ENCODE measurements at places on chromosomes 3 and 15.

- no peak for DNase-seq
Measured at GRCh38 chr3:120683213-120683612, 1.2 kb upstream of the HGD start.

- DNase-seq, result no peak
Measured at GRCh38 chr15:63763476-63764123, 70.1 kb downstream of the HERC1 start.

DNA sequence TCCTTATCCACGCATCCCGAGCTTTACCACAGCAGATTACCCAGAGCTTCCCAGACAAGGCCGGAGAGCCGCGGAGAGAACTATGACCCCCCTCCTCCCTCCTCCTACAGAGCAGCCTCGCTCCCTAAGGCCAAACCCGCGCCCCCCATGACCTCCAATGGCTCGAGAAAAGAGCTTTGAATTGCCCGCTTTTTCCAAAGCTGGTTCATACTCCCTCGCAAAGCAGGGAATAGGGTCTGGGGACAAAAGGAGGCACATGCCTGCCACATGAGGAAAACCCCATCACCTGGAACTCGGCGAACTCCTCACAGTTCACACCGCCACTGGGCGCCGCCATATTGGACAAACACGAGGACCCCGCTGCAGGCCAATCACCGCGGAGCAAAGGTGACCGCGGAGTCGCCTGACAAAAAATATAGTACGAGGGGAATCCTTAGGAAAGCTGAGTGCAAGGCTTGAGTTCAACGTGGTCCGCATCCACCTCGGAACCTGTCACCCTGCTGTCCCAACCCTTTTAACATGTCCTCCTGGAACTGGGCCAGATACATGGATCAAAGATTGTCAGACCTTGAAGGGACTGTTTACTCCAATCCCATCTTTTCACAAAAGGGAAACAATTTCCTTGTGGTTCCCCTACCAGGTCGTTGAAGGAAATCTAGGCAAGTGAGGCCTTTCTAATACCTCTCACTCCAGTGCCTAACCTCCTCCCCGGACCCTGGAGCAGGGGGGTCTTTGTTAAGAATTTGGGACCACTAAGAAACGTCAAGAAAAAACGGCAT lies at the start of gene MIX23:
Gene MIX23 (minus strand): TSS at position 344 of the 779 bp plus-strand sequence. CDS start 7 bp downstream, at position 337.
- DNase-seq, result peak; percentile 89

GRCh38 chr15:77495838-77496596 lies 75.3 kb downstream of the HMG20A start:
- peak; percentile 30 for DNase-seq

DNA sequence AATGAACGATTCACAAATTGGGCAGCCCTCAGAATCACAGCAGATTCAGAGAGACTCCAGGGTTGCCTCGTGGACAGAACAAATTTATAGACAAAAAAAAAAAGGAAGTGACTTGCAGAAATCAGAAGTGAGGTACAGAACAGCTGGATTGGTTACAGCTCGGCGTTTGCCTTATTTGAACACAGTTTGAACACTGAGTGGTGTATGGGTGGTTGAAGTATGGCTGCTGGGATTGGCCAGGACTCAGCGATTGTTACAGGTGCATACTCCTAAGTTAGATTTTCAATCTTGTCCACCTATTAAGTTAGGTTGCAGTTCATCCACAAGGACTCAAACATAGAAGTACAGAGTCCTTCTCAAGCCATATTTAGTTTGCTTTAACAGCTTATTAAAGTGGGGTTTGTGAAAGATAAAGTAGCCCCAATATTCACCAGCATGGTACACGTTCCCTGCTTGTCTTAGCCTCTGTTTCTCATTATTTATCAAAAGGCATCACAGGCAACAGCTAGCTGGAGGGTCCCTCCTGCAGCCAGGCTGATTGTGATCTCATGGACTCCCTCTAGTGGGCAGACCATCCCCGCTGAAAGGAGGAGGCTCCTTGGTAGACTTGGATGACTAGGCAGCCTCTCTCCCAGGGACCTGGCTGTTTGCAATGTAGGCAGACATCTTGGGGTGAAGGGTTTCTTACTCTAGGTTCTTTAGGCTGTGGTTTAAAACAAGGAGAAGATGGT lies 17.6 kb upstream of the ALDH1L1 start:
- peak; percentile 67 for DNase-seq

DNA sequence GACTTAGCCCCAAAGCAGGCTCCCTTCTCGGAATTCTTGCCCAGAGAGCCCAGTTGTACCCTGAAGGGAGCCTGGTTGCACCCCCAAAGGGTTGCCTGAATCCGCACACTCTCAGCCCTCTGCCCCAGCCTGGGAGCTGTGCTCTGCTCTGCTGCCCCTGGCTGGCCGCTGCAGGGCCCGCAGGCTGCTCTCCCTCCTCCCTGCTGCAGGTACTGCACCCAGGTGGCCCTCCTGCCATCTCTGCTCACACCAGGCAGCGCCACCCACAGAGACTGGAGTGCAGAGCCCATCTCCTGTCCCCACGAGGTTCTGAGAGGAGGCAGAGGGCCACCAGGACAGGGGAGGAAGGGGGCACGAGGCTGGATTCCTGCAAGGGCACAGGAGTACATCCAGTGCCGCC lies 134.2 kb upstream of the NSMCE3 start:
- DNase-seq, result no peak

- no peak for DNase-seq
Measured at GRCh38 chr3:174532216-174532615, 326.9 kb upstream of the NAALADL2 start.

DNA sequence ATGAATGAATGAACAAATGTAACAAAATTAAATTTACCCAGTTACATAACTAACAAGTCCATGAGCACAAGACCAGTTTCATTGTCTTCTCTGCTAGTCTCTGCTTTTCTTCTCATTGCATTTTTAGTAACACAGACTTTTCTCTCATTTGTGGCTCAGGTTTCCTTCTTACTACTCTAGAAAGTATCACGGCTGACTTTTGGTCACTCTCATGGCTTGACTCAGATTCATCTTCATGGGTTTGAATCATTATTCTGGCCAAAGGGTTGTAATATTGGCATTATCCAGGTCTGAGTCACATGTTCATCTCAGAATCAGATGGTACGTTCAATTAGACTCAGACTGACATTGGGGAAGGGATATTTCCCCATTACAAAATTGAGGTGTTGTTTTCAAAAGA lies 121.5 kb upstream of the SATB1 start:
- no peak for DNase-seq

- DNase-seq, result no peak
Measured at GRCh38 chr3:76958274-76958673, 81.6 kb upstream of the ROBO2 start.

All from left cardiac atrium (tissue), 4 donors.